ENCODE measurements at places on chromosomes 16 and 17.

- no peak for DNase-seq
Measured at GRCh38 chr17:27398691-27399090, 57.6 kb upstream of the KSR1 start.

DNA sequence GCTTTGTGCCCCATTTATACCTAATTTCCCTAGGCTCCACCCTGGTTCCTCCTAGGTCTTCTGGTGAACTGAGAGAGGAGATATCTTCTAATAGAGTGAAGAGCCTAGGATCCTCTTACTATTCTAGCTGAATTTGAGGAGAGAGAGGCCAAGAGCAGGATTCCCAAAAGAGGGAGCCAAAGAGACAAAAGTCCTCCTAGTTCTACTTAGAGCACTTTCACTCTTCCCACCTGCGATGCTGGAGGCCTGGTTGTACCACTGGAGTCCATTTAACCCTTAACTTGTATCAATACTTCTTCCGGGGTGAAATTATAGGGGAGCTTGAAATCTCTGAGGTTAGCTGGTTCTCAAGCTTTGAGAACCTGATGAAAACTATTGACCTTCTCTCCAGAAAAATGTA lies 3.4 kb upstream of the SSH2 start:
- DNase-seq = no peak

GRCh38 chr17:2406903-2407790 lies 6.3 kb upstream of the MNT start:
- no peak for DNase-seq

GRCh38 chr17:30567231-30568116 lies 90.3 kb downstream of the GOSR1 start:
- no peak for DNase-seq

Data from AG04449 (cell line).